Foreskin keratinocyte (primary cell): ENCODE measurements at places on chromosomes 1 and 21. TPM values are rescaled to one million over a fixed set of nuclear protein-coding genes. Genes with fewer than 3 reads are reported as not detected.

GRCh38 chr21:38376693-38377092 is 119.9 kb downstream of the KCNJ15 start:
- no peak for DNase-seq

DNA sequence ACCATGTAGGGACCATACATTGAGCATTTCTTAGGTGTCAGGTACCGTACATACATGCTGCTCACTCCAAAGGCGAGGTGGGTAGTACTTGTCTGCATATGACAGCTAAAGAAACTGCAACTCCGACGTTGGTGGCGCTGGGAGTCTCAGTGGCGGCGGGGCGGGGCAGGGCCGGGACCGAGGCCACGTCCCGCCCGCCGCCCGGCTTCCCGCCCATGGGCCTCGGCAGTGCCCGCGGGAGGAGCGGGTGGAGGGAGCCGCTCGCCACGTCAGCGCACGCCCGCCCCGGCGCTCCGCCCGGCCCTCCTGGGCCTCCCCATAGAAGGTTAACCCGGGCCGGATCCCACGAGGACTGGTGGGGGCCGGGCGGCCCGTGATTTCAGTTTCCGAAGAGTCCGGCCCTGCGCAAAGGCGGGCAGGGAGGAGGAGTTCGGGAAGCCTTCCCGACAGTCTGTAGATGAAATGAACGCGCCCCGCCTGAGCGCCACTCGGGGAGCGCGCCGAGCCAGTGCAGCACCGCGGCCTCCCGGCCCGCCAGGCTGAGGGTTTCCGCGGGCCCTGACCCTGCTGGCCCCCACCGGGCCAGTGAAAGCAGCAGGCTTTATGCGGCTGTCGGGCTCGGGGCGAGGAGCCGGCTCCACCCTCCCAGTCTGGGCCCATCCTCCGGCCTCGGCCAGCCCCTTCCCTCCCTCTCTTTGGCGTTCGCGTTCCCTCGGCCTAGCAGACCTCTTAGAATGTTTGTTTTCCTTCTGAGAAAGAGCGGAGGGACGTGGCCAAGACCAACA is 119.9 kb upstream of the JUN start:
- peak; percentile 76 for DNase-seq

- no peak for DNase-seq
These were observed 74.0 kb downstream of the FOXD2 start for GRCh38 chr1:47511825-47512224.

Gene MYCBP
- total RNA-seq: 33.9 and 41.1 TPM in 2 replicates

GRCh38 chr1:186882372-186883134 is 53.8 kb downstream of the PLA2G4A start:
- no peak for DNase-seq

DNA sequence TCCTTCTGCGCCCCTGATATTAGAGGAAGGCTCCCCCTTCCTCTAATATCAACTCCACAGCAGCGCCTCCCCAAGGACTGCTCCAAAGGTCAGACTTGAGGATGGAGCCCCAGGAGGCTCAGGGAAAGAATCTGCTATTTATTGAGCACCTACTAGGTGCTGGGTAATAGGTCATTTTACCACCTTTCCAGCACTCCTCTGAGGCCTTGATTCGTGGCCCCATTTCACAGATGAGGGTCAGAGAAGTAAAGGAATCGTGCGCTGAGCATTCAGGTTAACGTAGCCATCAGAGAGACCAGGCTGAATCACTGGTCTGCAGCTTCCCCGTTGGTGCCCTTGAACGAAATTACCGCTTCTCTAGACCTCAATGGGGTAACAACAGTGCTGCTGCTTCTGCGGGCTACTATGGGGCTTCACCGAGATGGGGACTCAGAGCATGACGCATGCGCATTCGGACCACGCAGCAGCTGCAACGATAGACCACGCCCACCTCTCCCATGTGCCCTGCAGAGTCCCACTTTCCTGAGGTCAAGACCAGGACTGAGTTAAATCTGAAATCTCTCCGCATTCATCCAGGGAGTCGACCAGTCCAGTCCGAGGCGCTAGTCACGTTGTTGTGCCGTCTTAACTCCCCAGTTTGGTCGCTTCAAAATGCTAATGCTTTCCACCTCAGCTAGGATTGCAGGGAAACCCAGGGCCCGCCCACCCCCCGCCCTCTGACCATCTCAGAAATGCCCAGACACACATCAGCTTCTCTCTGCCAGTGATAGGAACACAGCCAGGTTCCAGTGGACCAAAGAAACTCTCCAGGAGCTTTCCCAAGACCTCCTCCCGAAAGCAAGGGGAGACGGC is 12.9 kb downstream of the CAMK2N1 start:
- DNase-seq: no peak

DNA sequence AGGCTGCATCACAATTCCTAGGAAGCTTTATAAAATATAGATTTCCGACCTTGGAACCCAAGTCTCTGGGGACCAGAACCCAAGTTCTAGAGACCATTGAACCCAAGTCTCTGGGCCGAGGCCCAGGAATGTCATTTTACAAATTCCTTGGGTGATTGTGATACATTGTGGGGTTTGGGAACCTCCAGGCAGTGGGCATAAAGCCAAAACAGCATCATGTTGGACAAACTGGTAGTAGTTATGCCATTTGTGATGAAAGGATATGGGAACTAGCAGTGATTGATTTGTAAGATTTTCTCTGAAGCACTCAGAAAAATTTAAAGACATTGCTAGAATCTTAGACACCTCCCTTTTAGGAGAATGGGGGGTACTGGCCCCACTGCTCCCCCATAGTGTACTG is 160.2 kb downstream of the HIVEP3 start:
- DNase-seq: no peak

DNA sequence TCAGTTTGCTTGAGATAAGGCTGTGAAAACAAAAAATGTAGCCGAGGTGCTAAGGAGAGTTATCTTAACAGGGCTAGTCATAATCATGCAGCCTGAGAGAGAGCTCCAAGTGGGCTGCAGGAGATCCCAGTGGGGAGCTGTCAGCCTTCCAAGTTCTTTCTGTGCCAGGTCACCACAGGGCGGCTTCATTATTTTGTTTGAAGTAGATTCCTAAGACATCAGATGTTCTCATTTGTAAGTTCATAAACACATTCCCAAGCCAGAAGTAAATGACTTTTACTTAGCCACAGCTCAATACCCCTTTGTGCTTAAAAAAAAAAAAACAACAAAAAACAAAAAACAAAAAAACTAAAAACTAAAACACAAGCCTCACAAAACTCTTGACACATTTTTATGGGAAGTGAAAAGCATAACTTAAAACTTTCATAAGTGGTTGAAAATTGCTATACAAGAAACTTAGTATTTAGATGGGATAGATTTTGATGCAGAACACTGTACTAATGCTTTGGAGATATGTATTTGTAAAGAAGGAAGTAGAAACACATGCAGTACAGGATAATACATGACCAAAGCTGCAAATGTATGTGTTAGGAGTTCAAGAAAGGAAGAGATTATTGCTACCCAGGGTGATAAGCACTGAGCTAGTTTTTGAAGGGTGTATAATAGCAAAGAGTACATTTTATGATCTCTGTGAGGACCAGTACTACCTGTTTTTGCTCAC is 8.6 kb downstream of the CDC14A start:
- no peak for DNase-seq

DNA sequence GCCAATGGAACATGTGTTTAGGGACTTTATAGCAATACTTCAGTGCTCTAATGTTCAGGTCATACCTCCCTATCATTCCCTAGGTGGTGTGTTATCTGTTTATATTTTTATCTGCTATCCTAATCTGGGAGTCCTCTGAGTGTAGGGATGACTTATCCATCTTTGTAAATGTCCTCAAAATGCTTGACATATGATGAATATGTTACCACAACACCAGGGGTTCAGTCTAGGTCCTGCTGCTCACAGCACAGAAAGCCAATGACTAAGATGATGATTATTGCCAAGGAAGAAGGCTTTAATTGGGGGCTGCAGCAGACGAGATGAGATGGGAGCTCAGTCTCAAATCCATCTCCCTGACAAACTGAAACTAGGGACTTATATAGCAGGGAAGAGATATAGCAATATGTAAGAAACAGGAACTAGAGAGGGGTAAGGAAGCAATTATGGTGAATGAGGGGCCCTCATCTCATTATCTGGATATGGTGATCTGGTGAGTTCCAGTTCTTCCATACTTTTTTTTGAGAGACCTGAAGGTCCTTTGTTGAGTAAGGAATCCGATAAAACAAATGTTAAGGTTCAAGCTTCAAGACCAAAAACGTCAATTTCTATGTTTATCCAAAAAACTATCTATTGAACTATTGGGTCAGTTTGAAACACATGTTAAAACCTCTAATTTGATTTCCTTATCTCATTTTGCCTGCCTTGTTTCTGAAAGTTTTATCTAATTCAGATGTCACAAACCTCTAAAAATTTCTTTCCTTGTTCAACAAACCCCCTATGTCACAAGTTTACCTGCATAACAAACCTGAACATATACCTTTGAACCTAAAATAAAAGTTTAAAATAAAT is 256.7 kb upstream of the CACYBP start:
- no peak for DNase-seq

- no peak for DNase-seq
These were observed 292.7 kb downstream of the PRDM2 start for GRCh38 chr1:13992489-13993285.

GRCh38 chr1:233172201-233172600 is 123.3 kb downstream of the PCNX2 start:
- no peak for DNase-seq

DNA sequence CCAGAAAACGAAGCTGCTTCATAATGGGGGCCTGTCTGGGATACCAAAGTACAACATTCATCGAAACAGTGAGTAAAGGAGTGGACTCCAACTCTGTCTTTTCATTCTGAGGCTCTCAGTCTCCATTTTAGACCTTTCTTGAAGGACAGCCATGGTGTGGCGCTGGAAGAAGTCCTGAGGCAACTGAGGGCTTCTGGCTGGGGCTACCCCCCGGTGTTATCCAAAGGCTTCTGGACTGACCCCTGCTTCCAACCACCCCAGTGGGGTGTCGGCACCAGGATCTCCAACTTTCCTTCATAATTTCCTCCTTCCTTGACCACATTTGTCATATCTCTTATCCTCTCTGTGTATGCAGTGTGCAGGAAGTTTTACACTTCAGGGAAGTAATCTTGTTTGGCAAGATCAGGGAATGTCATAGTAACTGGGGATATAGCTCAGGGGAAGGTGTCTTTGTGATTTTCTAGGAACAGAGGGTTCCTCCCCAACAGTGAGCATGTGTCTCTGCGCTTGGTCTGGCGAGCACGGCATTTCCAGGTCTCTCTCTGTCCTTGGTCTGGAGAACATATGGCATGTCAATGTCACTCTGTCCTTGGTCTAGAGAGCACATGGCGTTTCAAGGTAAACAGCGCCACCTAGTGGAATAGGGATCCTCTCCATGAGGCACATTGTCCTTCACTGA is 19.4 kb upstream of the BSDC1 start:
- DNase-seq: no peak

DNA sequence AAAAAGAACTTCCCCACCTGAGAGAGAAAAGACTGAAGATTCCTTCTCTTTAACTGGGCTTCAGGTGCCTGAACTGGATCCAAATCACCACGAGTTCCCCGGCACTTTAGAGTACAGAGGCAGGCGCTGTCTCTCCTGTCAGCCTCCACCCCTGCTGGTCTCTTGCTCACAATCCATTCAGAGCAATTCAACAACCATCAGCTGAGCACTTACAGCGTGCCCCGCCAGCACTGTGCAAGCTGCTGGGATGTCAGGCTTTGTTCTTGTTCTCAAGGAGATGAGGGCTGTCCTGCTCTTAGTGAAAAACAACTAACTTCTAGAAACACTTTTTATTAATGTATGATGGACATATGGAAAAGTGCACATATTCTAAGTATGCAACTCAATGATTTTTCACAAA is 68.7 kb upstream of the VAMP3 start:
- no peak for DNase-seq

DNA sequence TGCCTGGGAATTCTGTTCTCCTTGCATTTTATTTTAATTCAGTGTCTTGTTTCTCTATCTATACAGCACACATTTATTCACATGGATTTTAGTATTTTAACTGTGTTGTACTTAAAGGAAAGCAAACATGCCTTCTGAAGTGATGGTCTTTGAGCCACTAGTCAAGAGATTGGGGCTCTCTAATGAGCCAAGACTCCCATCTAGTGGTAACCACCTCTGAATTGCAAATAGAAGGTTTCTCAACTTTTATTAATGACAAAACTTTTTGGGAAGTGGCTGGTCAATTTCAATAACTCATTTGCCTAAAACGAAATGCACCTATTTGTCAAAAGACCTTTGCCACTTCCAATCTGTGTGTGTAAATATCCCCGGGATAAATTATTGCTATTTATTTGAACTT is 199.6 kb downstream of the LTN1 start:
- no peak for DNase-seq

- no peak for DNase-seq
These were observed 29.7 kb downstream of the PADI2 start for GRCh38 chr1:17089506-17089905.

GRCh38 chr1:84653130-84653677 is 37.1 kb downstream of the SSX2IP start:
- DNase-seq: no peak

Gene CHIA
- not detected in 2 replicates for total RNA-seq

Gene SLC1A7
- not detected in 2 replicates for total RNA-seq

- peak; percentile 92 for DNase-seq
These were observed 95.7 kb upstream of the GCLM start for GRCh38 chr1:94004924-94005323.

DNA sequence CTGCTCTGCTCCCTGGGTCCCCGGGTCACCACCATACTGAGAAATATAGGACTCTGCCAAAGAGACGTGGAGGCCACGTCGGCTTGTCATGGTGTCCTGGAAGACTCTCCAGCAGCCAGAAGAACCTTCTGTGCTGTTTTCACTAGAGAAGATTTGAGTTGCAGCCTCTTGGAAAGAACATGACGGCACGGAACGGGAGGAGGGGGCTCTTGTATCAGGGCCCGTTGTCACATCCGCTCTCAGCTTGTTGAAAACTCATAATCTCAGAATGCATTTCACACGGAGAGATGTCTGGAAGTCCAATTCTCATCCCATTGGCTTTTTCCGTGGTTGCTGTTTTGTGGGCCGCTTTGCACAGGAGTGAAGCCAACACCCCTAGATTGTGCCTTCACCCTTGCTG is 39.4 kb upstream of the FAM3B start:
- DNase-seq: no peak

DNA sequence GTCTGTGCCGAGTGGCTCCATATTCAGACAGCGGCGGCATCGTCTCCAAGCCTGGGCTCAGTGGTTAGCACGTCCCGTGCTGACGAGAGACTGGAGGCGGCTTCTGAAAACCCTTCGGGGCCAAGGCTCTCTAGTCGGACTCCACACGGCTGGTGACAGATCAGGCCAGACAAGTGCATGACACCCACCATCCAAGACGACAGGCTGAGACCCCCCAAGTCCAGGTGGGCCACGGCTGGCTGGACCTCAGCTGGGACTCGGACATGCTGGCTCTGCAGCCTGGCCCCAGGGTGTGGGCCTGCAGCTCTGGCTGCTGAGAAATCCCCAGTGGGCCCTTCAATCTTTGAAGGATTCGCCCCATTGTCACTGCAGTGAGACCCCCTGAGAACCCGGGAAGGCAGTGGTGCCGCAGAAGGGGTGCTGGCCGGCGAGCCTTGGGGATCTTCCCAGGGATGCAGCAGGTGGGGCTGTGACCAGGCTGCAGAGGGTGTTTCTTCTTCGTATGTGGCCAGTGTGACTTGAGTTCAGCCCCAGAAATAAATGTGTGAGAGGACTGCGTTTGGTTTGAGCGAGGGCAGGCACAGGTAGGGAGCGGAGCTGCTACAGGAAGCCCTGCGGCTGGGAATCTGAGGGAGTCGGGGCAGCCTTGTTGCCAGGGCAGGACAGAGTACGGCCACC is 15.9 kb upstream of the SLC19A1 start:
- no peak for DNase-seq
